ENCODE measurements at places on chromosomes 3 and 15.

GRCh38 chr3:15711281-15711680, 86.5 kb downstream of the ANKRD28 start:
- DNase-seq, result no peak

DNA sequence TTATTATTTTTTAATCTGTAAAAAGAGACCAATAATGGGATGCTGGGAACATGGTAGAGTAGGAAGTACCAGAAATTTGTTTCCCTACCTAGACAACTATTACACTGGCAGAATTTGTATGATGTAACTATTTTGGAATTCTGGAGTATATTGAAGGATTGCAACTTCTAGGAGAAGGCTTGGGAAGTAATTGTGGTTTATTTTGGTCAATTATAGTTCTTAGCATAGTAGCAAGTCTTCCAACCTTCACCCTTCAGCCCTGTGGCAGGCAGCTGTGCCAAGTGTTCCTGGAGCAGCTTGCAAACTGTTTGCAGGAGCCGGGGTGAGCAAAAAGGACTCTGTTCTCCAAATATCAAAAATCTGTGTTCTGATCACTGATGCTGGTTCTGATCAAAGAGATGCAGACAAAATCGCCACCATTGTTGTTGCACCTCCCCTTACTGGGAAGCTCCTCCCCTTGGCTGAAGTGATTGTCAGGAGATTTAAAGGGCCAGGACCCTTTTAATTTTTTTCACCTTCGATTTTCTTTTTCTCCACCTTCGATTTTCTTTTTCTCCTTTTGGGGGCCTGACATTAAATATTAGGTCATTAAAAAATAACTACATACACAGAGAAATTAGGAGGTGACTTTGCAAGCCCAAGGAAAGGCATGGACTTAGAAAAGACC, 363.3 kb downstream of the SLC9A9 start:
- DNase-seq, result no peak

DNA sequence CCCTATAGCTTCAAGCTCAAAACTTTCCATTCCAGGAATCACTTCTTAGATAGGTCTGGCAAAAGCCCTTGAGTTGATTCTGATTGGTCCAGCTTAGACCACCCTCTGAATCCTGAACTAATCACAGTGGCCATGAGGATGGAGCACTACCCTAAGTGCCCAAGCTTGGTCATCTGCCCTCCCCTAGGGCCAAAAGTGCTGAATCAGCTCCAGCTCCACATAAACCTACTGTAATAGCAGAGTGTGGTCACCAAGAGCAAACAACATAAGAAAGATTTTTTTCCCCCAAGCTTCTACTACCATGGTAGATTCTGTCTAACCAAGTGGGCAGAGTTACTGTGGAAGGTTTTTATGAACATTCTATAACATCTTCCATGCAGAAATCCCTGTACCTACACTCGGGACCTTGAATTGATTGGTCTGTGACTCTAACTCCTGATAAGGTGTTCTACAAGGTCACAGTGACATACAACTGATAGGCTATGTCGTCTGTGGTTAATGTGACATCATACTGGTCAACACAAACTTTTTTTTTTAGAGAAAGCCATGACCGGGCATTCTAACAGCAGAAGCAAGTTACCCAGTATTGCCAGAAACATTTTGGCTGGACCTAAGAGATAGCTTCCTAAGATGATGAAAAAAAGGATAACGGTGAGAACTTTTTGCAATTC, 320.9 kb downstream of the MAGI1 start:
- DNase-seq, result no peak

DNA sequence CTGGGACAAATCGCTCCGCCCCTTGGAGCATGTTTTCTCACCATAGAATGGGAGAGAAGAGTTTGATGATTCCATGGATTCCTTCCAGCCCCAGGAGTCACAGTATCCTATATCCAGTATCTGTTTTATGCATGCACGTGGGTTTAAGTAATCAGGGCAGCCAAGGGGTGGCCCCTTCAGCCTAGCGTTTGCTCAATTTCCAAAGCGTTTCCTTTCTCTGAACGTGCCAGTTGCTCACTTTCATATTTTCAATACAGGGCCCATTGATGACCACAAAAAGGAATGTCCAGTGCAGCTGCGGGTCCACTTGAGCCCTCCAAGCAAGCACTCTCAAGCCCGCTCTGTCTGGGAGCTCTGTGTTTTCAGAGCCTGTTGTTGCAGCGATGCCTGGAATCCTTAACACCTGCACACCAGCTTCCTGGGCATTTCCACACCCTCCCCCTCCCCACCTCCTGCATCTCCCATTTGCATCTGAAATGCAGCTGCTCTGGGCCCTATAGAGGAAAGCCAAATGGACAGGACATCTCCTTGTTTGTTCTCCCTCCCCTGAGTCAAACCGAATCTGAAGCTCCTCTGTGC, 164.3 kb upstream of the LPP start:
- DNase-seq, result no peak

GRCh38 chr3:63910001-63910400, 2.2 kb downstream of the SCAANT1 start:
- DNase-seq, result no peak

DNA sequence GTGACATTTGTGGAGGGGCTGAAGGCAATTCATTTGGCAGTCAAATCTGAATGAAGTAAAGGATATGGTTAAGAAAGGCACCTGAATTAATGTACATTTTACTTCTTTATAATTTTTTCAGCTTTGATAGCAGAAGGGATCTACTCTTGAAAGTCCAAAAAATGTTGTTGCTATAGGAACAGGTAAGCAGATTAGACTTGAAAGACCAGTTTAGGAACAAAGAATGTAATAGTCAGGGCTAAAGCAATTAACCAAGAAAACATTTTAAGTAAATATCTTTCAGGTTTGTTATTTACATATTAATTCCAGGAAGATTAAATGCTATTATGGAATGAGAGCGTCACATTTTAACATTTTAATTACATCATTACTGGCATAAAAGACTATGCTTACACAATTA, 1.1 kb downstream of the ATP13A4 start:
- no peak for DNase-seq

DNA sequence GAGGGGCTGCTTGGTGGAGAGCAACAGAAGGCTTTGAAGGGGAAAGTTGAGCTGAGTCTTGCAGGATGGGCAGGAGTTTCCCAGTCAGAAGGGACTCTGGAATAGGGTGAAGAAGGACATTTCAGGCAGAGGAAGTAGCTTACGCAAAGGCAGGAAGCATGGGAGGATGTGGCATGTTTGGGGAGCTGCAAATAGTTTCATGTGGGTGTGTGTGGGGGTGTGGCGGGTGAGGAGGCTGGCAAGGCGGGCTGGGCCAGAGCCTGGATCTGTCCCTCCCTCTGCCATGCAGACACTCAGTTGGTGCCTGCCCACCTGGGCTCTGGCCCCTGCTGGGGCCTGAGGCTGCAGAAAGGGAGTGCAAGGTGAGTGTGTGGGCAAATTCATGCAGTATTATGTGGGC, 10.4 kb downstream of the TEX264 start:
- no peak for DNase-seq
